ENCODE measurements at places on chromosomes 1 and 21. TPM values are rescaled to one million over a fixed set of nuclear protein-coding genes. Genes with fewer than 3 reads are reported as not detected.

Gene TNFRSF4
- not detected for total RNA-seq

Gene TEKT2
- total RNA-seq = not detected

GRCh38 chr1:12244078-12244477 is 14.2 kb downstream of the VPS13D start:
- DNase-seq = no peak

- peak; percentile 25 for DNase-seq
Observed at GRCh38 chr1:13725714-13726175, 25.8 kb downstream of the PRDM2 start.

- DNase-seq = no peak
Observed at GRCh38 chr21:39258207-39258606, 55.2 kb downstream of the BRWD1 start.

DNA sequence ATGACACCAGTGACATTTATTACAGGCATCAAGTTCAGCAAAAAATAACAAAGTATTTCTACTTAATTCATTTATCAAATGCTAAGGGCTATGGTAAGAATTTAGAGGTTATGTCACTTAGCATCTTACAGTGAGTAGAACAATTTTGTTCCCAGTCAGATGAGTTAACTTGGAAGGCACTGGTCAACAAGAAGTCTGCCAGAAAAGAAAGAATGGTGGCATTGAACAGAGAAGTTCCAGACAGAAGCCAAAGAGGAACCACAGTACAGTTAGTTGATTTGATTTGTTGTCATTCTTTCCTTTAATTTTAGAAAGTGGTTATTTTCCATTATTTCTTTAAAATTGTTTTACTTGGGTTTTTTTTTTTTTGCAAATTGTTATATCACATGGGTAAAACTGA is 232.2 kb upstream of the PKN2 start:
- no peak for DNase-seq

- DNase-seq = peak; percentile 96
Observed at GRCh38 chr1:43582162-43582566, 51.5 kb downstream of the PTPRF start.

- DNase-seq = no peak
Observed at GRCh38 chr1:11537380-11537764, 58.4 kb downstream of the DISP3 start.

- peak; percentile 69 for DNase-seq
Observed at GRCh38 chr1:55318116-55318817, 103.1 kb upstream of the USP24 start.

DNA sequence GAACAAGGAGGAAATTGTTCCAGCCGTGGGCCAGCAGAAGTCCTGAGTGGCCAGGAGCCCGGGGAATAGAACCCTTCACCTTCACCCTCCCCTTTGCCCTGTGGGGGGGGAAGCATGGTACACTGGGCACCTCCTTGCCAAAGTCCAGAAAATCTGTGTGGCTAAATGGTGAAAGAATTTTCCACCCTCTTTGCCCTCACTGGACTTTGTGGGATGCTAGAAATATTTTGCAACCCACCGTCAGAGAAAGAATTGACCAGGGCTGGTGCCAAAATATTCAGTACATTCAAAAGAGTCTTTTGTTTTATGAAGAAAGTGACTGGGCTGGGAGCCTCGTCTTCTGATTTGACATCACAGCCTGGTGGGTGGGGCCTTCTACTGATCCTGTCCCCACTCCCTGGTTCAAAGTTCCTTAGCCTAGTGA is 14.6 kb downstream of the NFASC start:
- no peak for DNase-seq

GRCh38 chr1:167617153-167618147 is 12.6 kb upstream of the RCSD1 start:
- peak; percentile 7 for DNase-seq

DNA sequence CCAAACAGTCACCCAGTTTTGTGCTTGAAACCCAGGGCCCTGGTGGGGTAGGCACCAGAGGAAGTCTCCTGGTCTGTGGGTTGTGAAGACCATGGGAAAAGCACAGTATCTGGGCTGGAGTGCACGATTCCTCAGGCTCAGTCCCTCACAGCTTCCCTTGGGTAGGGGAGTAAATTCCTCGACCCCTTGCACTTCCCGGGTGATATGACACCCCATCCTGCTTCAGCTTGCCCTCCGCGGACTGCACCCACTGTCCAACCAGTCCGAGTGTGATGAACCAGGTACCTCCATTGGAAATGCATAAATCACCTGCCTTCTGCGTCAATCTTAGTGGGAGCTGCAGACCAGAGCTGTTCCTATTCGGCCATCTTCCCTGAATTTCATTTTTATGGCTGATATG is 133.9 kb upstream of the KCTD3 start:
- DNase-seq = no peak

- peak; percentile 18 for DNase-seq
Observed at GRCh38 chr1:17265162-17265561, 16.3 kb downstream of the PADI3 start.

DNA sequence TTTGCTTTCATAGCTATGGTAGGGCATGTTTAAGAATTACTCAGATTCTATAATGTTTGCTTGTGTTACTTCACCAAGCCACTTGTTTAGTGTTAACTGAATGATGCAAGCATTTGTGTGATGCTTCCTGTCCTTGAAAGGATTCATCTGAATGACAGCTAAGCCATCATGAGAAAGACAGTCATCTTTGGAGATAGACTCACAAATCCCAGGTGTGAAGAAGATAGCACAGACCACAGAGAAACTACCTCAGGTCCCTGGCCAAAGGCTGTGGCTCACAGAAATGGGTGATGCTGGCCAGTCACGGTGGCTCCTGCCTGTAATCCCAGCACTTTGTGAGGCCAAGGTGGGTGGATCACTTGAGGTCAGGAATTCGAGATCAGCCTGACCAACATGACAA is 321.4 kb downstream of the DPYD start:
- DNase-seq = peak; percentile 27

- DNase-seq = no peak
Observed at GRCh38 chr1:151540982-151541377, 871 bp downstream of the TUFT1 start.

GRCh38 chr1:43165765-43166164 is 6.3 kb downstream of the EBNA1BP2 start:
- no peak for DNase-seq

DNA sequence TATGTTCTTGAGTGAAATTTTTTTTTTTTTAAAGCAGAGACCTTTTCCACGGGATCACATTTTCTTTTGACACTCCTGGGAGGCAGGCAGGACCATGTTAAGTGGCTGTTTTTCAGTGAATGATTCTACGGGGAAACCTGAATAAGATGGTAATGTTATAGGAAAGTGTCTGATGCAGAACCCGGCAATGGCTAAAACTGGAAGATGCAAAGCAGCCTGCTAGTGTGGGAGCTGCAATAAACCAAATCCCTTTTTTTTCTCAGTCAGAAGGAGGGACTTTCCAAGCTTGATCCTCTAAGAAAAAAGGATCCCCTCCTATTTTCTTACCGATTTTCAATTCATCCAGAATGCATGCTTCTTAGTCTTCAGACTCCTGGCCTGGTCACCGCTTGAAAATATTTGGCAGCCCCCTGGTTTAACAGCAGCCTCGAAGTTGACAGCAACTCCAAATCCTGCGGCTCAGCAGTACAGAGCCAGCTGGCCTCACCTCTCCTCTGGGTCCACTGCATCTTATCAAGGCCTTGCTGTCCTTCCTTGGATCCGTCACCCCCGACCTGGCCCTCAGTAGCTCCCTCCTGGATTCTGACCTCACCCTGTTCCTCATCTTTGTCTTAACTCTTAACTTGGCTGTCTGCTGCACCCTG is 5.6 kb downstream of the MX2 start:
- no peak for DNase-seq

DNA sequence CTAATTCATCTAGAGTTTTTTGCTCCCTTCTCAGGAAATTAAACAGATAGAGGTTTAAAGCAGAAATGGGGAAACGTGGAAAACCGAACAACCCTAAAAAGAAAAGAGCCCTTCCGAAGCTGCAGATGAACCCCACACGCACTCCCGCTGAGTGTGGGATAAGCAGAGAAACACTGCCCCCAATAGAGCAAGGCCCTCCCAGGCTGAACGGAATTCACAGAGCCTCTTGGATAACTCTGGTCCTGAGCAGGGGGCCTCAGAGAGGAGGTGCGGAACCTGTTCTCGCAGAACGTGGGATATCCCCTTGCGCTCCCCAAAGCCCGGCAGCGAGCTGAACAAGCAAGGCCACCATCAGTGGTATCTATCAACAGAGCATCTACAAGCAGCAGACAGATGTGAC is 44.9 kb downstream of the SSBP3 start:
- DNase-seq = no peak

DNA sequence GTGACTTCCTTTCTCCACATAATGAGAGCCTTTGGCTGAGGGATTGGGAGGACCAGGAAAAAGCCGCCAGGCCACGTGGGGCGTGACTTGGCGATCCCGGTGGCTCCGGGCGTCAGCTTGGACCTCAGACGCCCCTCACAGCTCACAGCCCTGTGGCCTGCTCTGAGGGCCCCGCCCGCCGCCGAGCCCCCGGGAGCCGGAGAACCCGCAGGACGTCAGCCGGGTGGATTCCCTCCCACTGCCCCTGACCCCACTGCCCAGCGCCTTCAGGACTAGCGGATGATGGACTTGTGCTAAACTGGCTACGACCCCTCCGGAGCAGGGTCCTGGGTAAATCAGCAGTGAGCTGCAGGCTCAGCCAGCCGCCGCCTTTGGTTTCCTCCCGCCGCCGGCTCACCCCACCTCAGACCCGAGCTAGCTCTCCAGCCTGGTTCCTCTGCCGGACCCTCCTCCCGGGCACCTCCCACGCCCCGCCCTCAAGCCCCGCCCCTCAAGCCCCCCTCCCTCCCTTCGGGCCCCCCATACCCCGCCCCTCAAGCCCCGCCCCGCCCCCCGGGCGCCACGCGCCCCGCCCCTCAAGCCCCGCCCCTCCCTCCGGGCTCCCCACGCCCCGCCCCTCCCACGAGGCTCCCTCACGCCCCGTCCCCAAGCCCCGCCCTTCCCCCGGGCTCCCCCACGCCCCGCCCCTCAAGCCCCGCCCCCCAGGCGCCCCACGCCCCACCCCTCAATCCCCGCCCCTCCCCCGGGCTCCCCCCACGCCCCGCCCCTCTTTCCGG is 10.0 kb upstream of the FAAP20 start:
- peak; percentile 33 for DNase-seq

DNA sequence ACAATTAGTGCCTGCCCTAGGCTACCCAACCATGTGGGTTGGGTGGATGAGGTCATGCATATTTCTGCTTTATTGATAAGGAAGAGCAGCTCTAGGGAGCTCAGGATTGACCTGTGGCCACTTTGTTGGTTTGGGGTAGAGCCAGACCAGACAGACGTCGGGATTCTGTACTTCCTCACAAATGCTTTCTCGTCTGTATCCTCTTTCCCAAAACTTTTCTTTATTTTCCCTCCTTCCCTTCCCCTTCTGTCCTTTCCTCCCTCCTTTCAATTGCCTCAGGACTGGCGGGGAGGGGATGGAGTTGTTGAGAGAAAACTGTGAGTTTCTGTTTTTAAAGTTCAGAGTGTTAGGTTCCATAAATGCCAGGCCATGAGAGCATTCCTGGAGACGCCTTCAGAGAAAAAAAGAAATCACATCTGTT is 68.0 kb downstream of the UCK2 start:
- peak; percentile 80 for DNase-seq

DNA sequence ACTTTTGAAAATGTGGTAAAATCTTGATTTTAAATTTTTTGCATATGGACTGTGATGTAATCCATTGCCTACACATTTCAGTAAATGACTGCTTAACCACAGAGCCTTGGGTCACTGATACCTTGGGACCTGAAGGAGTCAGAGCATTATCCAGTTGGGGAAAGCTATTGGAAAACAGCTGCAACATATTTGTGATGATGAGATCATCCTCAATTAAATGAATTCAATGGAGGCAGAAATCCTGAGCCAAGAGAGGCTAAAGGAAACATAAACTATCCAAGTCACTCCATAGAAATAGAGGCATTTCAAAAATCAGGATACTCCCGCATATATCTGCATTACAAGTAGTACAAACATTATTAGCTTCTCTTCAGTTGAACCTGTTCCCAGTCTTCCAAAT is 99.8 kb upstream of the PRMT6 start:
- peak; percentile 0 for DNase-seq

GRCh38 chr1:39576016-39576657 is 453 bp downstream of the PABPC4 start:
- no peak for DNase-seq

- no peak for DNase-seq
Observed at GRCh38 chr1:7973086-7973485, 11.6 kb downstream of the PARK7 start.

GRCh38 chr1:1349256-1350012 is at the start of gene DVL1:
Gene DVL1, minus strand, starts transcription at chr1:1349418. Its CDS starts 353 bp downstream, at chr1:1349065.
- peak; percentile 58 for DNase-seq

GRCh38 chr1:43452789-43453441 is 816 bp downstream of the HYI start:
- DNase-seq = peak; percentile 68

DNA sequence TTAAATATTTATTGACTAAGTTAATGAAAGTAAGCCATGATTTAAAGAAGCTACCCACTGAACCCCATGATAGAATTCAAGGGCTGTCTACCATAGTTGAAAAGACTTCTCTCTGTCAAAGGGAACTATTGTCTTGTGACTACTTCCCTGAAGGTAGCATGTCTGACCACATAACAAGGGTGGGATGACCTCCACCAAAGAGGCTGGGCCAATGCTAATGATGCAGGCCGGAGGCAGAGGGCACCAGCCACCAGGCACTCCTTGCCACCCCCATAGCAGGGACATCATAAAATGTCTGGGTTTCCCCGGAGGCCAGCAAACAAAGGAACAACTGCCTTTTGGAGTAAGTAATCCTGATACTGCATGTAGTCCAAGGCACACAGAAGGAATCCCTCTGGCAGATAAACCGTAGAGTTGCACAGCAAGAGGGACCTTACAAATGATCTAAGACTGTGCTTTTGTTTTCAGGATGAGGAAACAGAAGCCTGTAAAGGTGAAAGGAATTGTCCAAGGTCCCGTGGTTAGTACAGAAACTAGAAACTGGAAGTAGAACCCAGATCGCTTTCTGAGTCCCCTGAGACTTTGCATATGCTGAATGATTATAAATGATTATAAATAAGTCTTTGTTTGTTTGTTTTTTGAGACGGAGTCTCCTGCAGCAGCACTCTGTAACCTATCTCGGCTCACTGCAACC is 33.5 kb upstream of the ITPKB start:
- no peak for DNase-seq

GRCh38 chr1:241627453-241628259 is 12.5 kb downstream of the CHML start:
- peak; percentile 86 for DNase-seq

DNA sequence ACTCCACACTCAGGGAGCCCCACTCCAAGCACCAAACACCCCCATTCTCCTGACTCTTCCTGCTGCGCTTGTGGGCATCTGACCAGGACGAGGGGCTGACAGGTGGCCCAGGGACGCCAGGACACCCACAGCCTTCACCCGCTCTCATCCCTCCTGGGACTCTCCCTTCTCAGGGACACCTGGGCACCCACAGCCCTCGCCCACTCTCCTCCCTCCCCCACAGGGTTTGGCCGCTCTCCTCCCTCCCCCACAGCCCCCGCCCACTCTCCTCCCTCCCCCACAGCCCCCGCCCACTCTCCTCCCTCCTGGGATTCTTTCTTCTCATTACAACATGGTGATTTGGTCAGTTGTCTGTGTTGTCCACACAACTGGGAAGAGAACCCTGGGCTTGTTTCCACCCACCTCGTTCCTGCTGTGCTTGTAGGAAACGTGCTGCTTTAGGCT is 43.4 kb downstream of the PRDM15 start:
- DNase-seq = no peak
